ENCODE measurements at places on chromosomes 11 and 22.

DNA sequence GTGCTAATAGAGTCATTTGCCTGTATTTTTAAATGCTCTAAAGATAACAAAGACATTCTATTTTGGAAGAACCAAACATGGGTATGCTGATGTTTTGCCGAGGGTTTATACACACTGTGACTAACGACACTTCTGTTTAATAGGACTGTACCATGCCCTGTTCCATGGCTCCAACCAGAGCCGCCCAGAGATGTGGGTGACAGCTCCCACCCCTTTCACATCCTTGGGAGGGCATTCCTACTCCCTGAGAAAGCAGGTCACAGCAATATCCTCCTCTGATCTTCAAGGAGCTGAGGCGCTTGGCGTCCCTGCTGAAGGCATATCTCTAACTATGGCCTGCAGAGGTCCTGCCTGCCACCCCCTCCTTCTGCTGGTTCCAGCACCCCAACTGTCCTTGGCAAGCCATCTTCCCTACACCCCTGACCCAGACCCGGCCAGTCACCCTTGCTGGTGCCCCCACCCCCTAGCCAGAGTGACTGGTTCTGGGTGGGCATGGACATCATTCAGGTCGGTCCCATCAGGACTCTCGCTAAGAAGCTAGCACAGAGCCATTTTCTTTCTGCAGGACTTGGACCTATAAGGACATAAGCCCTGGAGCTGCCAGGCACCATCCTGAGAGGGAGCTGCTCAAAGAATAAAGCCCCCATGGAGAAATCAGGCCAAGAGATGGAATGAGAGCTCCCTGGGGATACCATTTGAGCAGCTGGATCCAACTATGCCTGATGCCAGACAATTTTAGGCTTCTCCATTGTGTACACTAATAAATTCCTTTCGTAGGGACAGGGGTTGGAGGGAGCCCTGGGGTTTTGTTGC, 381.3 kb downstream of the CTTN start:
- DNase-seq, result no peak

DNA sequence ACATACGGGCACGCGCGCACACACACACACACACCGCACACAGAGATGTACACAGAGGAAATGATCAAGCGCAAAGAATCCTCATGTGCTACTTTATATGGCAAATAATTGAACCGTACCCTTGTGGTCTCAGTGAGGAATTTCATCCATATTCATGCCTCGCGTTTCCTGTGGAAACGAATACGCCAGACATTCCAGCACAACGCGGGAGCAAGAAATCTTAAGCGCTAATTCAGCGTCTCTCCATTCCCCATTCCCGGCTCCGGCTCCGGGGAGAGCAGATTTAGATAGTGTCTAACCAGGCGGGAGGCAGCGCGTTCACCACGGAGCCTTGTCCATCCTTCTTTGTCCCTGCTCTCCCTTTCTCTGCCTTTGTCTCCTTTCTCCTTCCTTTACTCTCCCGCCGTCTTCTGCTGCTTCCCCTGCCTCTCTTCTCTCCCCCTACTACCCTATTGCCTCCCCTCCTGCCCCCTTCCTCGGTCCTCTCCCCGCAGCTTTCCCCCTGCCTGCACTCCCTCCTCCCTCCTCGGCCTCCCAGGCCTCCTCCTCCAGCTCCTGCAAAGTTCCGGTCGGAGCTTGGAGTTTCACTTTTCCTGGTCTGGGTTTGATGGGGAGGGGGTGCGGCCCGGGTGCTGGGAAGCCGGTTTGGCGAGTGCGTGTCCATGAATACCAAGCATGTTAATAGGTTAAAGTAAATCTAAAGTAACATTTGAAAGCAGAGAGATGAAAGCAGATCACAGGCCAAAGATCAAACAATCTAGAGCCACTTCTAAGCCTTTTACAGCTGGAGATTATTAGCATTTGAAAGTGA, 579.3 kb downstream of the BUD13 start:
- no peak for DNase-seq

DNA sequence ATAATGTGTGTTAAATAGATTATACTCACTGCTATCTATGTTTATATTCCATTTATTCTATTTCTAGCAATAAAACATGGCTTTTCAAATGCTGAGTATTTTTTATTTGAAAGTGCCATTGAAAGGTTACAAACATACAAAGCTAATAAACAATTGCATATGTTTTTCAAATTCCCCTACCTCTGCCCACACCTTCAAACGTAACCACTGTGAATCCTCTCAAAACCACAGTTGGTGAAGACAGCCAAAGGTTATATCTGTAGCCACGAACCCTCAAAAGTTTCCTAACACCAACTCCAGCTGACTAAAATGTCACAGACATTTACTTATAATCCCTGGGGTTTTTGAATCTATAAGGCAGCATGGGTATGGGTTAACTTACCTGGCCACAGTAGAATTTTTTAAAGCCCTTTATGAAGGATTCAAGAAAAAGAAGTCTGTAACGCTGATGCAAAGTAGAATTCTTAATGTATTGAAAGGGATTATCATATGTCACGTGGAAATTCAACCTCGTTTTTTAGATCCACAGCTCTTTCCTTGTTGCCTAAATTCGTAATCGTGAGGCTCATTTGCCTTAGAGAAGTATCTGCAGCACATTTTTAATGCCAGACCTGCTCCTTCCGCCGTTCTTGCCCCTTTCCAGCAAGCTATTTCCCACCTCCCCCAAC, 122.5 kb upstream of the ZC3H12C start:
- no peak for DNase-seq

GRCh38 chr22:43555561-43556515, 144.0 kb downstream of the MPPED1 start:
- DNase-seq, result no peak

GRCh38 chr22:27514601-27515523, 286.7 kb downstream of the MN1 start:
- DNase-seq, result no peak

GRCh38 chr22:19457828-19458428, 10.4 kb upstream of the C22orf39 start:
- no peak for DNase-seq

DNA sequence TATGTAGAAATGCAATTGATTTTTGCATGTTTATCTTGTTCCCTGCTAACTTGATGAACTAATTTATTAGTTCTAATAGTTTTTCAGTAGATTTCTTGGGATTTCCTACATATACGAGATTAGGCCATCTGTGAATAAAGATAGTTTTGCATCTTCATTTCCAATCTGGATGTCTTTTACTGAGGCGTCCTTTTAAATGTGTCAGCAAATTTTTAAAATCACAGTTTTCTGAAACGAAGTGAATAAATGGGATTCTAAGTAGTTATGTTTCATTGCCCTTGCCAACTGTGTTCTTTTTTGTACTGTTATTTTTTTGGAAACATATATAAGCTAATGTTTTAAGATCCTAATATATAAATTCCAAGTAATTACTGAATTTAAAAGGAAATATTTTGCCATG, 50.0 kb downstream of the CYP2R1 start:
- no peak for DNase-seq

DNA sequence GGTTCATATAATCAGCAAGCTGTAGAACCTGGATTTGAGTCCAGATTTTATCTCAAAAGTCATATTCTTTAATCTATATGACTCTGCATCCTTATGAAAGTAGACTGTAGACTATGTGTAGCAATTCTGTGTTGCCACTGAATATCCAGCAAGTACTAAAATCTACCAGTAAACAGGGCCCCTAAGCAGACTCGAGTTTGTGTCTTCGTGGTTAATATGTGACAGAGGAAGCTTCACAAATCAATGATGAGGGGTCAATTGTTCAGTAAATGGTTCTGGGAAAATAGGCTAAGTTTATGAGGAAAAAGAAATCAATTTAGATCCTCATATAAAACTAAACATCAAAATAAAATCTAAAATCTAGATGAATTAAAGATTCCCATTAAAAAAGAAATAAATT, 648.5 kb upstream of the KIRREL3 start:
- DNase-seq, result no peak

GRCh38 chr22:36439481-36440271, 41.8 kb downstream of the TXN2 start:
- no peak for DNase-seq

GRCh38 chr11:102457056-102457677, 4.6 kb upstream of the TMEM123 start:
- DNase-seq, result no peak

GRCh38 chr11:67401495-67402191, at the start of gene PPP1CA:
PPP1CA (minus strand) TSS chr11:67401858; CDS start chr11:67401782, 76 bp downstream.
- DNase-seq, result peak; percentile 86

Measured in activated T-cell treated with anti-CD3 and anti-CD28 coated beads for 24 hours (primary cell).